ENCODE measurements at places on chromosomes 11 and 22.

DNA sequence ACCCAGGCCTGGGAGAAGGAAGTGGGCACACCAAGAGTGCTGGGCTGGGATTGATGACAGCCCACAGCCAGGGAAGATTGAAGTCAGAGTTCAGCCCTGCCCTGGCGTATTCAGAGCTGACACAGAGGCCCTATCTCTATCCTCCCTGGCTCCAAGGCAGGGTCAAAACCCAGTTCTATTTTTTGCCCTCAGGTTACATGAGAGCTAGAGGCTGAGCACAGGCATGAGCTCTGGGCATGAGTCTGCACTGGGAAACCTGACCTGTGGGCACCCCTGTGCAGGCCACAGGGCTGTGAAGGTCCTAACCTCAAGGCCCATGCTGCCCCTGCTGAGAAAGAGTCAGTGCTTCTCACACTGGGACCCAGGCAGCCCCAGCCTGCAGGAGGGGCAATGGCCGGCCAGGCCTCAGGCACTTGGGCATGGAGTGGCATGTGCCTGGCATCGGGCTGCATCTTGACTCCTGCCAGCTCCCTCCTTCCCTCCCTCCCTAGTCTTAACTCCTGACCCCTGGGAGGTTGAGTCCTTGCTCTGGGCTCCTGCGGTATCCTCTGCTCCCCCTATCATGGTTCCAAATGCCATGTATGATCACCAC lies 5.4 kb downstream of the SLC35E4 start:
- no peak for DNase-seq

GRCh38 chr11:104946907-104947306 lies 21.5 kb downstream of the CASP4 start:
- no peak for DNase-seq

GRCh38 chr22:35997438-35997837 lies 31.2 kb downstream of the RBFOX2 start:
- no peak for DNase-seq

DNA sequence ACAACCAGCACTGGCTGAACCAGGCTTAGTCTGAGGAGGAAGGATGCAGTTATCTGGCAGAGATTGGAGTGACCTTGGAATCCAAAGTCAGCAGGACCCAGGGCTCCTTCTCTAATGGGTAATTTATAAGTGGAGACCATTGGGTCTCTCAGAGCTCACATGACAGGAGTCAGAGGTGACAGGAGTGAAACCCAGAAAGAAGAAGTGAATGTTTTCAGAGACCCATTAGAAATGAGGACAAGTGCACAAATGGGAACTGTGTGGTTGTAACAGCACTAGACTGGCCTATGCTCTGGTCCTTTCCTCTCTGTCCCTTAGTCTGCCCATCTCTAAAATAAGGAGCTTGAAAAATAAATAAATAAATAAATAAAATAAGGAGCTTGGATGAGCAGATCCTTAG lies 107.4 kb downstream of the SERGEF start:
- DNase-seq = no peak

- DNase-seq = no peak
Observed at GRCh38 chr22:19546680-19547079, 22.5 kb upstream of the CLDN5 start.

DNA sequence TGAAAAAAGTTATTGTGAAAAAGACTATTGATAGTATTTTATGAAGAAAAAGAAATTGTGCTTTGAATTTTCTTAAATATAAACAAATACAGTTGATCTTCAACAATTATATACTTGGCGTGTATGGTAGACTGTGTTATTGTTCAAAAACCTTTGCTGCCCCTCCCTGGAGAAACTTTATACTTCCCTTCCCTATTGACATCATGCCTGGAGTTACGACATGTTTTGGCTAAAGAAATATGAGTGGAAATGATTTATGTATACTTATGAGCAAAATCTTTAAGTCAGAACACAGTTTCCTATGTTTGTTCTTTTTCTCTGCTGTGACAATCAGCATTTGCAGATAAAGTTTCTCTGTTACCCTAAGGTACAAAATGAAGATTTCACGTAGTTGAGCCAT lies 243.8 kb downstream of the TMEM135 start:
- no peak for DNase-seq

- DNase-seq = peak; percentile 4
Observed at GRCh38 chr22:49514641-49515040, 313.0 kb downstream of the BRD1 start.

DNA sequence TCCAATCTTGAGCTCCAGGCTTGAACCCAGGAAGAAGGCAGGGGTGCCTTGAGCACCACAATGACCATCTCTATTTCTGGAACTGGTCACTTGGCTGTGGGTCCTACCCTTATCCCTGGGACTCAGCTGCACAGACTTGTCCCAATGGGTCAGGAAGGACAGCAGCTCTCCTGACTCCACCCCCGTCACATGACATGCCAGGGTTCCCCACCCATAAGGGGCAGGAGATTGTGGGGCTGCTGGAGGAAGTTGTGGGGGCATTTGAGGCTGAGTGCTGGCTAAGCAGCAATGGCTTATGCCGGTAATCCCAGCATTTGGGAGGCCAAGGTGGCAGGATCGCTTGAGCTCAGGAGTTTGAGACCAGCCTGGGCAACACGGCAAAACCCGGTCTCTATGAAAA lies 56.2 kb downstream of the NFAM1 start:
- DNase-seq = no peak

DNA sequence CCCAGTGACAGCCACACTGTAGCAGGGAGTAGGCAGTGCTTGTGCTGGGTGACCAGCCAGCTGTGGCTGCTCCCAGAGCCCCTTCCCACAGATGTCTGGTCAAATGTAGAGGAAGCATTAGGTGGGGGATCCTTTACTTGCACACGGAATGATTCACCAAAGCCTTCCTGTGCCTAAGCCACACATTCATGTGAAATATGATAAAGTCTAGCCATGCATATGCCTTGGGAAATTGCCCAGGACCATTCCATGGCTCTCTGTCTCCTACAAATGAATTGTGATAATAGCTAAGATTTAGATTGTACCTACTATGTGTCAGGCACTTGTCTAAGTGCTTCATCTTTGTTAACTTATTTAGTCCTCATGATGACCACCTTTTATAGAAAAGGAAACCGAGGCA lies 217.5 kb upstream of the E2F8 start:
- no peak for DNase-seq

DNA sequence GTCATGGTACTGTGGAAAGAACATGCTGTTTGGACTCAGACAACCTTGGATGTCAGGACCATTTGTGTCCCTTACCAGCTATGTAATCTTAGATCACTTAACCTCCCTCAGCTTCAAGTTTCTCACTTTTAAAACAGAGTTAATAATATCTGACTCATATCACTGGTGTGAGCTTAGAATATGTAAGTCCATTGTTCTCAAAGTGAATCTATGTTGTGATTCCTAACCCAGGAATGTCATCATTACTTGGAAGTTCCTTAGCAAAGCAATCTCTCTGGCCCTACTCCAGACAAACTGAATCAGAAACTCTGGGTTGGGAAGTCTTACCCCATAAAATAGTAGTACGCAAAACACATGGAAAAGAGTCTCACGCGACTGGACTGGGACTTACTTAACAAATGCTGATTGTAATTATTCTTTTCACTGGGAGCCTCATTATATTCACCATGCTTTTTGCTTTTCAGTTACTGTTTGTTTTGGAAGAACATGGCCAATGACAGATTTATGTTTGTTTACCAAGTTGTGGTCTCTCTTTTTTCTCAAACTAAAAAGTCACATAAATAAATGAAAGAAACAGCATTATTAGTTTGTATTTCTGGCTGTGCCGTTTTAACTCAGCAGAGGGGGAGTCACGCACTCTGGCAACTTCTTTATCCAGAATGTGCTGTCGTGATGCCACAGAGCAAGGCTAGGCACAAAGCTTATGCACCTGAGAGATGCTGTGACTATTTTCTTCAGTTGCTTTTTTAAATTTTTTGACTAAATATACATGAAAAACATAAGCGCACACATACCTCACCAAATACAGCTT lies 217.7 kb upstream of the CTSC start:
- DNase-seq = no peak

GRCh38 chr11:74636630-74637184 lies 44.3 kb downstream of the POLD3 start:
- DNase-seq = peak; percentile 27

GRCh38 chr11:33564856-33565453 lies 135.7 kb downstream of the C11orf91 start:
- no peak for DNase-seq

DNA sequence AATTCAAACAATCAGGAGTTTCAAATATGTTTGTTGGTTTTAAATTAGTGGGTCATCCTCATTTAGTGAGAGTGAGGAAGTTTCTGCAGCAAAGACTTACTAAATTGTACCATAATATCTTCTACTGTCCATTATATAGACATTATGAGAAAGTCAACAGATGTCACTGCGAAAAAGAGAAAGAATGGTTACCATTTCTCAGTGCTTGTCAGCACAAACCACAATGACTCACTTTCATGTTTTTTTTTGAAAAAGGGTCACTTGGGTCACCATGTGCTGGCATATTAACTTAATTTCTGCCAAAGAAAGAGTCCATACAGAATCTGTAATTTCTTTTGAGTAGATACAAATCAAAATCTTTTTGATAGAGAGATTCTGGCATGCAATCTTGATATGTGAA lies 924.6 kb upstream of the FAT3 start:
- DNase-seq = no peak

GRCh38 chr11:79414644-79415317 lies 26.0 kb downstream of the TENM4 start:
- no peak for DNase-seq

DNA sequence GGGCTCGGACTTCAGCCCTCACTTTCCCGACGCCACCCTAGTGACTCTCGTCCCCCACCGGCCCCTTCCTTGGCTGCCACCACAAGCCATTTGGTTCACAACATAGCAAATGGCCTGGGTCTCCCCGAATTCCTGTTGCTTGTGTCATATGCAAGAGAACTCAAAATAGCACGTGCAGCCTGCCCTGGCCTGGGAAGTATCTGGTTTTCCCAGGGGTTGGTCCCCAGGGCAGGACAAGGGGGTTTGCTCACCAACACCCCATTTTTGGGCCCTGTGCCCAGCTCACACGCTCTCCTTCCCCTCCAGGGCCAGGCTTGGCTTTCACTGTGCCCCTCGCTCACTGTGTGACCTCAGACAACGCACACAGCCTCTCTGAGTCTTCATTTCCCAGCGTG lies 12.8 kb upstream of the TPCN2 start:
- DNase-seq = no peak

DNA sequence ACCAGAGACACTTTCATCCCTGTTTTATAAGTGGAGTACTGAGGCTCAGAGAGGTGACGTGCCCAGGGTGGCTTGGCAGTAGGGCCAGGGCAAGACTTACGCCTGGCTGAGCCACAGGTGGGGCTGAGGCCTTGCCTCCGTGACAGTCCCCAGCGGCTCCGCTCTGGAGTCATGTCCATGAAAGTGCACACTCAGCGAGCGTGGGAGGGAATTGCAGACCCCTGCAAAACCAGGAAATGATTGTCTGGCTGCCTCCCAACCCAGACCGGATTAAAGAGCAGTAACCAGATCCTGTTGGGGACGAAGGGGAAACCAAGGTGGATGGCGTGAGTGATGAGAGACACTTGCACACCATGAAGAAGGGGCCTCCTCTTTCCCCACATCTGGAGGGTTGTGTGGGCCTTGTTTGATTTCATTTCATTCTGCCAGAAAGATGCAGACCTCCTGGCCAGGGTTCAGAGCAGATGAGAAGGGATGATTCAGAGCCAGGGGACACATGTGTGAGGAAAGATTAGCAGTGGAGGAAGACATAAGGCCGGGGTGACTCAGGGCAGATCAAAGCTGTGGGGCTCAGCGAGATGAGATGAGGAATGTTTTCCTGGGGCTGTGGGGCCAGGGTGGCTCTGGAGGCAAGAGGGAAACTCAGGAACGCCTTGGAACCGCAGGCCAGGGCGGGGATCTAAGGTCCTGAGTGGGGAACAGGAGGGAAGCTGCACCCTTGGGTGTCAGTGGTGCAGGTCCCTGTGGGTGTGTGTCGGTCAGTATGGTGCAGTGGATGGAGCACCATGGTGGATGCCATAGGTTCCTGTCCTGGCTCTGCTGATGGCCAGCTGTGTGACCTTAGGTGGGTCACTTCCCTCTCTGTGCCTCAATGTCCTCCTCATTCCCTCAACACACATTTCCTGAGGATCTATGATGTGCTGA lies 29.9 kb upstream of the LRRC32 start:
- DNase-seq = no peak

DNA sequence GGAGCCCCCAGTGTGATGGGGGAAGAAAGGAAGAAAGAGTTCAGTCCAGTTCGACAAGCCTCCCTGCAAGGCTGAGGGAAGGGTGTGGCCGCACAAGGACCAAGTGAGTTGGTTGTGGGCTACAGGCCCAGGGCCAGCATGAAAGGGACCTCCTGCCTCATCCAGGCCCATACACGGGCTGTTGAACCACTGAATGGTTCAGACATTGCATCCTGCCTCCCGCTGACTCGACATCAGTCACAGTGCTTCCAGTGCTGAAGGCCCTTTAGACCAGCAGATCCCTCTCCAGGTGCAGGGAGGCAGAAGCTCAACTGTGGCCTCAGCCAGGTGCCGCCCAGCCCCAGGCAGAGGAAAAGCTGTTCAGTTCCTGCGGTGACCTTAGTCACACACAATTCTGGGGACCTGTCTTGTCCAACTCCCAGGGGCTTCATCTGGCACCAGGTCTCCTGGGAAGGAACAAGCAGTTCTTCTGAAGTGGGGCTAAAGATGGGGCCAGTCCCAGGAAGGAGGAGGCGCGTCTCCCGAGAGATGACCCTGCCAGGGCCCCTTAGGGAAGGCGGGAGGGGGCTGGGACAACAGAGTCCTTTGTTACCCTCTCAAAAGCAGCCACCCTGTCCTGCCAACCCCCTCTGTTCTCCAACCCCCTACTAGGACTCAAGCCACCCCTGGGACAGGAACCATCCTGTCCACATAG lies 6.6 kb downstream of the ARRB1 start:
- DNase-seq = no peak

GRCh38 chr22:45544588-45545170 lies 42.0 kb downstream of the FBLN1 start:
- no peak for DNase-seq

All from DMS79 treated with DMSO at 0.1 percent for 48 hours (cell line).